MCF 10A (cell line): ENCODE measurements at places on chromosomes 12 and 14. TPM values are rescaled to one million over a fixed set of nuclear protein-coding genes. Genes with fewer than 3 reads are reported as not detected.

DNA sequence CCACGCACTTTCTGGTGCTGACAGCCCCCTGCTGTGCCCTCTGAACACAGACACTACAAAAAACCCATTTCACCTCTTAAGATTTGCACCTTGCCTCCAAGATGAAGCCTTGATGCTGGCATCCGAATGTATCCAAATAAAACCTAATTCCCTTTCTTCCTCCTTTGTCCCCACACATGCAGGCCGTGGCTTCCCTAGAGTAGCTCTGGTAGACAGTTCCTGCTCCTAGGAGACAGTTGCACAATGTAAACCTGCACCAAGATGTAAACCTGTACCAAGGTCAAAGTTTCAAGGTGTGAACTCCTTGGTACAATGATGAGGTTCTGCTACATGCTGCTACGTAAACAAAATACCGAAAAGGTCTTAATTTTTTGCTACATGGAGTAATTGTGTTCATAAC is 625 bp upstream of the ABHD12B start:
- DNase-seq = no peak

GRCh38 chr14:61876362-61877034 is 114.3 kb downstream of the SNAPC1 start:
- DNase-seq = no peak

GRCh38 chr12:116245189-116245588 is 32.3 kb downstream of the MED13L start:
- no peak for DNase-seq

DNA sequence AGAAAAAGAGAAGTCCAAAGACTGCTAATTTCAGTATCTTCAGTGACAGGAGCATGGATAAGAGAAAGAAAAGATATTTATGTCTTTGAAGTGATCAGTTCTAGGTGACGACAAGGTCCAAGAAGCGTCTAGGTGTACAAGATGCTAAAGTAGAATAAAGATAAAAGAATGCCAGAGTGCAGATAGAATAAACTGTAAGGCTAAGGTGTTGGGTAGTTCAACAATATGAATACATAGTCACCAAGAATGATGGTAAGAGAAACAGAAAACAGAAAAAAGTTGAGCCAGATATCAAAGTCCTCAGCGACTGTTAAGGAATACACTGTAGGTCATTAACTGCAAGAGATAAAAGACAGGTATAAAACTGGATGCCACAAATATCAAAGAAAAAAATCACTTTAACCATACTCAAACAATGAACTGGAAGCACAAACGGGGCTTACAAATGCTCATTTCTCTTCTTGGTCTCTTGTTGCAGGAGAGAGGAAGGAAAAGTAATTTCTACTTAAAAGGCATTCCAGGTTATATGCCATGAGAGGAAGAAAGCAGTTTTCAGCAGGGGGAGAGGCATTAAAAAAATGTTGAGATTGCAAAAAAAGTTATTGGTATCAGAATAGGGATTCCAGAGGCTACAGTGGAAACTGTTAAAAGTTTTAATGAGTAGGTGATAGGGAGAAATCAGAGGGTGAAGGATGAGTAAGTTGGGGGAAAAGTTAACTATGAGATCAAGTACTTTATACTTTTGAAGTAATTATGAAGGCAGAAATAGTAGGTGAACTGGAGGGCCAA is 121.5 kb downstream of the CEP83 start:
- DNase-seq = no peak

GRCh38 chr14:101242442-101243385 is 318.6 kb upstream of the DIO3 start:
- DNase-seq = no peak

DNA sequence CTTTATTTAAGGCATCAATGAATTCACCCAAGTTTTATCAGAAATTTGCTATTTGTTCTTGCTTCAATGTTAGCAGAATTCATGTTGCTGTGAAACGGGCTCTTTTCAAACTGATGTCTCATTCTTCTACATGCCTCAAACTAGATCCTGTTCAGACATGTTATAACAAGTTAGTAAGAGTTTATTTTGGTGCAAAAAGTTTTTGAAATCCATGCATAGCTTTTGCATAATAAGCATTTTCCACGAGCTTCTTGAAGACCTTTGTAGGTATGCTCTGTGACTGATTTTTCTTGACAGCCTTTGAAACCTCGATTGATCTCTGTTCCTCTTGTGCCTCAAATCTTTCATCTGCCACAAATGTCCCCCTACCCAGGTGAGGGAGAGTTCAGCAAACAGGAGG is 275.2 kb downstream of the FOXN3 start:
- peak; percentile 41 for DNase-seq

- DNase-seq = no peak
Measured at GRCh38 chr14:65082930-65083329, 19.4 kb downstream of the MAX start.

DNA sequence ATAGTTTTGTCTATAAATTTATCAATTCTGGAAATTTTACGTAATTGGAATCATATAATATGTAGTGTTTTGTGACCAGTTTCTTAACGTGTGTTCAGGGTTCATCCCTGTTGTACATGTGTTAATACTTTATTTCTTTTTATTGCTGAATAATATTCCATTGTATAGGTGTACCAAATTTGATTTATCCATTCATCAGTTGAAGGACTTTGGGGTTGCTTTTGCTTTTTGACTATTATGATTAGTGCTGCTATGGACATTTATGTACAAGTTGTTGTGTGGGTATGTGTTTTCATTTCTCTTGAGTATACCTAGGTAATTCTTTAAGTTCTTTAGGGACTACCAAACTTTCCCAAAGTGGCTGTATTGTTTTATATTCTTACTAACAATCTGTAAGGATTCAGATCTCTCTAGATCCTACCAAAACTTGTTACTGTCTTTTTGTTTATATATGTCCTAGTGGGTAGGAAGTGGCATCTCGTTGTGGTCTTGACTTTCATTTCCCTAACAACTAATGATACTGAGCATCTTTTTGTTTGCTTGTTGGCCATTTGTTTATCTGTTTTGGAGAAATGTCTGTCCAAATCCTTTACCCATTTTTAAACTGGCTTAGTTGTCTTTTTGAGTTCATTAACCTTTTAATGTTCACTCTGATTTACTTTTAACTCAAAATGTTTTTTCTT is 14.9 kb downstream of the VRK1 start:
- DNase-seq = no peak

GRCh38 chr12:18340186-18340585 is 78.9 kb downstream of the PIK3C2G start:
- DNase-seq = no peak

- DNase-seq = no peak
Measured at GRCh38 chr12:109673884-109674283, 39.7 kb upstream of the FAM222A start.

GRCh38 chr14:99383472-99384449 is 96.9 kb downstream of the SETD3 start:
- DNase-seq = no peak

DNA sequence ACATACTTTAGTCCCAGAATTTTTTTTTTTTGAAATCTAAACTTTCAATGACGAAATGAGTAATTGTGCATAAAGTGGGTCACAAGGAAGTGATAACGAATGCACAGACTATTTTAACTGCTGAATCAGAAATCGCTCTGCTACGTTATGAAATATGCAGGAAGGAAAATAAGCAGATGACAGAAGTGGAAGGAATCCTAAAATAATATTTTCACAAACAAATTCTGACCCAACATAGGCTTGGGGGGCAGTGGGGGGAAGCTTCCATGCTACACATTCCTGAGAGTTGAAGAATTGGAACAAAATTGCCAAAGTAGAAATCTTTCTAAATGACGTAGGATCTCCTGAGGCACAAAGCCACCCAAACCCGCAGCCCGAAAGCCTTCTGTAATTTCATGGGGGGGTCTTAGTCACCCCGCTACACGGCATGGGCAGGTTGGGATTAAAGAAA is 89.6 kb downstream of the ARF6 start:
- DNase-seq = peak; percentile 70

GRCh38 chr12:13805041-13805440 is 176.4 kb downstream of the GRIN2B start:
- no peak for DNase-seq

DNA sequence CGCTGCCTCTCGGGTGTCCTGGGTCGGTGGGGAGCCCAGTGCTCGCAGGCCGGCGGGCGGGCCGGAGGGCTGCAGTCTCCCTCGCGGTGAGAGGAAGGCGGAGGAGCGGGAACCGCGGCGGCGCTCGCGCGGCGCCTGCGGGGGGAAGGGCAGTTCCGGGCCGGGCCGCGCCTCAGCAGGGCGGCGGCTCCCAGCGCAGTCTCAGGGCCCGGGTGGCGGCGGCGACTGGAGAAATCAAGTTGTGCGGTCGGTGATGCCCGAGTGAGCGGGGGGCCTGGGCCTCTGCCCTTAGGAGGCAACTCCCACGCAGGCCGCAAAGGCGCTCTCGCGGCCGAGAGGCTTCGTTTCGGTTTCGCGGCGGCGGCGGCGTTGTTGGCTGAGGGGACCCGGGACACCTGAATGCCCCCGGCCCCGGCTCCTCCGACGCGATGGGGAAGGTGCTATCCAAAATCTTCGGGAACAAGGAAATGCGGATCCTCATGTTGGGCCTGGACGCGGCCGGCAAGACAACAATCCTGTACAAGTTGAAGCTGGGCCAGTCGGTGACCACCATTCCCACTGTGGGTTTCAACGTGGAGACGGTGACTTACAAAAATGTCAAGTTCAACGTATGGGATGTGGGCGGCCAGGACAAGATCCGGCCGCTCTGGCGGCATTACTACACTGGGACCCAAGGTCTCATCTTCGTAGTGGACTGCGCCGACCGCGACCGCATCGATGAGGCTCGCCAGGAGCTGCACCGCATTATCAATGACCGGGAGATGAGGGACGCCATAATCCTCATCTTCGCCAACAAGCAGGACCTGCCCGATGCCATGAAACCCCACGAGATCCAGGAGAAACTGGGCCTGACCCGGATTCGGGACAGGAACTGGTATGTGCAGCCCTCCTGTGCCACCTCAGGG is 679 bp downstream of the ARF6 start:
- peak; percentile 42 for DNase-seq

GRCh38 chr12:131862994-131863710 is 31.3 kb upstream of the ULK1 start:
- DNase-seq = peak; percentile 55

DNA sequence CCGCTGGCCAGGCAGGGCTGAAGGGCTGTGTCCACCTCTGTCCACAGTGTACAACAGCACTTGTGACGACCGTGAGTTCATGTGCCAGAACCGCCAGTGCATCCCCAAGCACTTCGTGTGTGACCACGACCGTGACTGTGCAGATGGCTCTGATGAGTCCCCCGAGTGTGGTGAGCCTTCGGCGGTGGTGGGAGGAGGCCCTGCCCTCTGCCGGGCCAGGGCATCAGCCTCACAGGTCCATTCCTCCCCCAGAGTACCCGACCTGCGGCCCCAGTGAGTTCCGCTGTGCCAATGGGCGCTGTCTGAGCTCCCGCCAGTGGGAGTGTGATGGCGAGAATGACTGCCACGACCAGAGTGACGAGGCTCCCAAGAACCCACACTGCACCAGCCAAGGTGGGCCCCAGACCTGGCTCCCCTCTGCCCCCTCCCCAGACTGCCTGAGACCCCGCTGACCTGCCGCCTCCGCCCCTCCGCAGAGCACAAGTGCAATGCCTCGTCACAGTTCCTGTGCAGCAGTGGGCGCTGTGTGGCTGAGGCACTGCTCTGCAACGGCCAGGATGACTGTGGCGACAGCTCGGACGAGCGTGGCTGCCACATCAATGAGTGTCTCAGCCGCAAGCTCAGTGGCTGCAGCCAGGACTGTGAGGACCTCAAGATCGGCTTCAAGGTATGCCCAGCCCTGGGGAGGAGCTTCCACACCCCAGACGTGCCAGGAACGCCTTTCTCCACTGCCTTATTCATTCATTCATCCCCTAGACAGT is 20.8 kb upstream of the NXPH4 start:
- DNase-seq = no peak

- DNase-seq = no peak
Measured at GRCh38 chr14:90034156-90034555, 27.6 kb upstream of the KCNK13 start.

GRCh38 chr14:68574906-68575305 is 218.0 kb downstream of the ZFP36L1 start:
- DNase-seq = no peak

DNA sequence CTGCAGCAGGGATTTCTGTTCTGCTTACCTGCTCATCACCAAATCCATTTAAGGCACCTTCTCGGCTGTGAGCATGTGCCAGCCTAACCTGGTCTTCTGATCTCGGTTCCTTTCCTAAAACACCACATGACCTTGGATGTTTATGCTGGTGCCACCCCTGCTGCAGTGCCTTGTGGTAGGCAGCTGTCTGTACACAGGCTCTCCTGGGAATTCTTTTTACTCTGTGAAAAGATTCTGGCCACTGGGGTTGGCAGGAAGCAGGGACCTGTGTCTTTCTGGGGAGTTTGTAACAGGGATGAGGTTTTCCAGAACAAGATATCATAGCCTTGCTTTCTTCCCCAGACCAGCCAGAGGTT is 10.4 kb upstream of the PLEKHG3 start:
- DNase-seq = no peak

GRCh38 chr14:106508216-106508615 is 981.8 kb downstream of the TMEM121 start:
- DNase-seq = no peak

DNA sequence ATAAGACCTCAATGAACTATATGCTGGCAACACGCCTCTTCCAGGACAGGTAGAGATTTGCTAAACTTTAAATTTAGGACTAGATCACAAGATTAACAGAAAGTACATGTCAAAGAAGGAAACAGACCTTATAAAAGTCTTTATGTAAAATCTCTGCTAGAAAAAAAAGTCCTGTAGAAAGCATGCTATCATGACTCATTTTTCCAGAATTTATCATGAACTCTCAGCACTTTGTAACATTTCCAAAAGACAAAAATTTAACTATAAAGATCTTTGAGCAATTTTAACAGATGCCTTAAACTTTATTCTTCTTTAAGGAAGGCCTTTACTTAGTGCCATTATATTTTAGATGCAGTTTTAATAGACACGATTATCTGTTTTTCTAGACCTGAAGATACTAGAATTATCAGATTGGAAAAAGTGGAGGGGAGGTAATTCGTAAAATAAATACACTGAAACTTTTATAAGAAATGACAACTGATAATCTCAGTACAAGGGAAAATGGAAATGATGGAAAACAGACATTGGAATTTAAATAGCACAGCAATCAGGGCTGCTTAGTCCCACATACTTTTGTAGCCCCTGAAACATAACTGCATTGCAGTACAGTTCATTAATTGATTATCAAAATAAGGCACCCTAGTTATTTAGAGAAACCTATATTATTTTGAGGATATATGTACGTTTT is 92.0 kb downstream of the TTLL5 start:
- no peak for DNase-seq

CORO1C gene
- 130 and 141 TPM in 2 replicates for total RNA-seq

RPGRIP1 gene
- not detected in 2 replicates for total RNA-seq

PTPRO gene
- total RNA-seq = 0.74 and 2.2 TPM in 2 replicates

NPAS3 gene
- total RNA-seq = 0.35 and 0.79 TPM in 2 replicates

RD3L gene
- not detected in 2 replicates for total RNA-seq

PLEKHD1 gene
- total RNA-seq = 0.05 TPM in 1 of 2 replicates, not detected in the other

CIDEB gene
- 0.52 and 1.3 TPM in 2 replicates for total RNA-seq

HOXC12 gene
- total RNA-seq = not detected in 2 replicates

CDC42BPB gene
- total RNA-seq = 82.7 and 91.1 TPM in 2 replicates

GLT1D1 gene
- total RNA-seq = not detected in 2 replicates

CCDC60 gene
- not detected in 2 replicates for total RNA-seq

CCDC196 gene
- total RNA-seq = not detected in 2 replicates

DGKA gene
- 177 and 236 TPM in 2 replicates for total RNA-seq

TMTC1 gene
- 100 and 109 TPM in 2 replicates for total RNA-seq

PLCZ1 gene
- not detected in 2 replicates for total RNA-seq
